ENCODE measurements at places on chromosomes 11 and 22.

DNA sequence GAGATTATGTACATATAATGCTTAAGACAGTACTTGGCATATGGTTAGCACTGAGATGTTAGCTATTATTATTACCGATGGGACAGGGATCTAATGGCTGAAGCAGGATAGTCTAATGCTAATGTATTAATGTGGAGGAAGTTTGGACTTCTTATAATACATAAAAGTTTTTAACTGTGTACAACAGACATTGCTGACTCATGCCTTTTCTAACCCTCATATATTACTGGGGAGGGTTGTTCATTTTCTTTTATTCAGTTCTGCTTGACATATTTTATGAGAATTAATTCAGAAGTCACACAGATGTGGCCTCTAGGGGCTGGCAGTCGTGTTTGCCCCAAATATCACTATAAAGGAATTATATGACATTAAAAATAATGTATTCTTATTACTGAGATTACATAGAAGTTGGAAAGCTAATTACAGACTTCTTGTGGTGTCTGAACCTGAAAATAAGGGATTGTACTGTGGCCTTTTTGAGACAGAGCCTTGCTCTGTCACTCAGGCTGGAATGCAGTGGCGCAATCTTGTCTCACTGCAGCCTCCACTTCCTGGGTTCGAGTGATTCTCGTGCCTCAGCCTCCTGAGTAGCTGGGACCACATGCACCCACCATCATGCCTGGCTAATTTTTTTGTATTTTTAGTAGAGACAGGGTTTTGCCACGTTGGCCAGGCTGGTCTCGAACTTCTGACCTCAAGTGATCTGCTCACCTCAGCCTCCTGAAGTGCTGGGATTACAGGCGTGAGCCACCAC, 10.1 kb downstream of the CCDC90B start:
- DNase-seq = no peak

GRCh38 chr11:17831883-17832282, 97.3 kb downstream of the KCNC1 start:
- no peak for DNase-seq

DNA sequence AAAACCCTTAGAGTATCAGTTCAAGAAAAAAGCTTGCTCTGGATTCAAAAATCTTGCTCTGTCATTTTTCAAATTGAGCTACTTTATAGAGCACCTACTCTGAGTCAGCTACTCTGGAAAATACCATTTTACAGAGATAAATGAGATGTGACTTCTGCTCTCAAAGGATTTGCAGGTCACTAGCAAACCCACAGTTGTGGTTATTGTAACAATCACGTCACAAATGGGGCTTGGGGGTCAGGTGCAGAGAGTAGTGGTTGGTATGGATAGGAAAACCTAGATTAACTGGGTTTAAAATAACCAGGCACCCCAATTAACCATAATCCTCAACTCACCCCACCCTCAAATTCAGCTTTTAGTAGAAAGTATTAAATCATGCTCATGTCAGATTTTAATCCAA, 52.3 kb downstream of the MSANTD4 start:
- no peak for DNase-seq

- DNase-seq = no peak
These were observed 6.3 kb downstream of the AKIP1 start for GRCh38 chr11:8917157-8917825.

GRCh38 chr22:22388090-22388489, 120.5 kb downstream of the ZNF280B start:
- no peak for DNase-seq

DNA sequence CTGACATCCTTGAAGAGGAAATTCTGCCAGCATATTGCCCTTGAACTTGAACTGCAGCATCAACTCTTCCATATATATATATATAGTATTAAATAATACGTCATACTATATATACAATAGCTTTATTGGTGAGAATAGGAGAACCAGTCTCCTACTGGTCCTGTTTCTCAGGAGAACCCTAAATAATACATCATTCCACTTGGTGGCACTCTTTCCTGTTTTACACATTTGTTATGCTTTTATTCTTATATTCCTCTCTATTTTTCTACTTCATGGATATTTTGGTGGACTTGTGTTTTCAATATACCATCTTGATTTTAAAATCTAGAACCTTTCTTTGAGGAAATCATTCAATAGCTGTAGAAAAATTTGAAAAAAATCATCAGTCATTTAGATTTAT, 193.3 kb downstream of the TRPC6 start:
- DNase-seq = no peak

- DNase-seq = no peak
These were observed 14.8 kb upstream of the MAML2 start for GRCh38 chr11:96357794-96358193.

DNA sequence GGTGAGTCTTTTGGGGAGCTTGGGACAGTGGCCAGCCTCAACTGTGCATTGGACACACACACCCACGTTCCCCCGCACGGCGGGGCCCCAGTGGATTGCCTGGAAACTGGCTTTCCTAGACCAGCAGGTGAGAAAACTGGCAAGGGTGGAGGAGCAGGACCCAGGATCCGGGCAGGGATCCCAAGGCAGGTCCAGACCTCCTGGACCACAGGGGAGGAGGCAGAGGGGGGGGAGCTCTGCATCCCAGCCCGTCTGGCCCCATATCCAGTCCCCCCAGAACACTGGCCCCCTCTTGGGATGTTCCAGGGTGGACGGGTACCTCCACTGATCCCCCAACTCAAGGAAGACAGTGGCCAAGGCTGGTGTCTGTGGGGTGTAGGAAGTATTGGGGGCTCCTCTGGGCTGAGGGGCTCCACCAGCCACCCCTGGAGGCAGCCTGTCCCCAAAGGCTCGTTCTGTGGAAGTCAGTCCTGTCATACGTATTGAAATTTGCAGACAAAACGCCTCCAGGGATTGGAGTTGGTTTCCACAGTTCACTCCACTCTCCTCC, 89.3 kb upstream of the LINC01488 start:
- DNase-seq = no peak

DNA sequence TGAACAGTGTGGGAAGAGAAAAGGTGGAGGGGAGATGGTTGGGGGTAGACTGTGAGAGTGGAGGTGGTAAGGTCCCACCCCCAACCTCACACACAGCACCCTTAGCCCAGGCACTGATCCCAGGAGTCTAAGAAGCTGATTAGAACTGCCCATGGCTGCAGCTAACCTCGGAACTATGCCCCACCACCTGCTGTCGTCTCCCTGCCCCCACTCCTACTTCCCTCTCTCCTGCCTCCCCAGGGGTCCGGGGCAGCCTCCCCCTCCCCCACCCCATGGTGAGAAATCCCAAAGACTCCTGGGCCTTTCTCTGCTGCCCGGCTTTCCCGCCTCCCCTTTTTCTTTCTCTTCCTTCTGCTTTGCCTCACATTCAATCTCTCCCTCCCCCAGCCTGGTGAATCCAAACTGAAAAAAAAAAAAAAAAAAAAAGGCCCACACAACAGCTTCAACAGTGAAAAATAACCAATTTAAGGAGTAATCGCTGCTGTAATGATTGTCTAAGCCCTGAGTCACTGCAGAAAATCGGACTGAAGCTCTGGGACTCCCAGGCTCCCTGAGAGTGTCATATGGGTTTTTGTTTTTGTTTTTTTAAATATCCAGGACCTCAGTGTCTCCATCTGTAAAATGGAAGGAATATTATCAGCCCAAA, 9.6 kb upstream of the TP53I11 start:
- no peak for DNase-seq

Data from NCI-H345 (cell line).